Muscle of back (tissue), 13 donors: ENCODE measurements at places on chromosomes 2 and 18. TPM values are rescaled to one million over a fixed set of nuclear protein-coding genes. Genes with fewer than 3 reads are reported as not detected.
A peak's percentile ranks its signal among the peaks of the same experiment; 100 is the strongest.

DNA sequence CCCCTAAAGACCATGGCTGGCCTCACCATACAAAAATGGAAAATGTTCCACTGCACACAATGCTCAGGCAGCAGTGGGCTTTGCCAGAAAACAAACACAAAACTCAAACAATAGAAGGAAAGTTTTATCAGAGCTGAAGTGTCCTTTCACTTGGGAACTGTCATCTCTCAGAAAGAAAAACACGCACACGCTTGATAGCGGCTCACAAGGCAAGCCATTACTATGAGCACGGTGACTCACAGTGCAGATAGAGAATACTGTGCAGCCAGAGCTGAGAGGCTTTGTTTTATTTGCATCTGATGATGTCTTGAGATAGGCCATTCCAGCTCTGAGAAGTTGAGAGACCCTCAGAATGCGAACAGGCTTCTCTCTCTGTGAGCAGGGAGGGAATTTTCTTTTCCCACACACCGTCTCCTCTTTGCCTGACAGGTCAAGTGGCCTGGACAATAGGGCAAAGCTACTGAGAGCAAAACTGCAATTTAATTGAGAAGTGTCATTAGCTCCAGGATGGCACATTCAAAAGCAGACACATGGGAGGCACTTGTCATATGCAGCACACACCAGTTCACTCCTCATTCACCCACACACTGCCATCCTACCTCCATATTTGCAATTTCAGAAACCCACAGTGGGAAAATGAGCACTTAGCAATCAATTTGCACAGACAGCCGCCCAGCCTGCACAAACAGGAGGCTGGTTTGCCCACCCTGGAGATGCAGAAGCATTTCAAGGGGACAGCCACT is 236.6 kb downstream of the SS18 start:
- no peak for DNase-seq

DNA sequence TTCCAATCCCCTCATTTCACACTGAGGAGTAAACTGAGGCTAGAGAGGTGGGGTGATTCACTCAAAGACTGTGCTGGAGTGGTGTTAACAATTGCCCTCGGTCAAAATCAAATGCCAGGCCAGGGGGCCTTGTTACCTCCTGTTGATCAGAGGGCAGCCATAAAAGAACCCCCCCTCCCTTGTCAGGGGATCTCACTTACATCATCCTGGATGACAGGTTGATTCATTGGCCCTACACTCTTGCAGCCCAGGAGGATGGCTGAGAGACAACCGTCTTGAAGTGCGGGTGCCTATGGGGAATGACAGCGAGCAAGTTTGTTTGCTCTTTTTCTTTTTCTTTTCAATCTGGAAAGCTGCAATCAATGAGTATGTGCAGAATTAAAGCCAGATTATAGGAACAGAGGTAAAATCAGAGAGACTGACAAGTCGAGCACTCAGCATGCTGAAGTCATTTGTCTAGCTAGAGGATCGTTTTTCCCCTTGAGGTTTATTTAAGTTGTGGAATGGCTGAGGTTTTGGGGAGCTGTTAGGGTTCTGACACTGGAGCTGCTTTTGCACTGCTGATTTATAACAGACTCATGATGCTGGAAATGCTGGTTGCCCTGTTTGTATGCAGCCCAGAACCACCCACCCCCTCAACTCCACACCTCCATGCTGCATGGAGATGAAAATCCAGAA is 26.4 kb upstream of the NRP2 start:
- DNase-seq: no peak

DNA sequence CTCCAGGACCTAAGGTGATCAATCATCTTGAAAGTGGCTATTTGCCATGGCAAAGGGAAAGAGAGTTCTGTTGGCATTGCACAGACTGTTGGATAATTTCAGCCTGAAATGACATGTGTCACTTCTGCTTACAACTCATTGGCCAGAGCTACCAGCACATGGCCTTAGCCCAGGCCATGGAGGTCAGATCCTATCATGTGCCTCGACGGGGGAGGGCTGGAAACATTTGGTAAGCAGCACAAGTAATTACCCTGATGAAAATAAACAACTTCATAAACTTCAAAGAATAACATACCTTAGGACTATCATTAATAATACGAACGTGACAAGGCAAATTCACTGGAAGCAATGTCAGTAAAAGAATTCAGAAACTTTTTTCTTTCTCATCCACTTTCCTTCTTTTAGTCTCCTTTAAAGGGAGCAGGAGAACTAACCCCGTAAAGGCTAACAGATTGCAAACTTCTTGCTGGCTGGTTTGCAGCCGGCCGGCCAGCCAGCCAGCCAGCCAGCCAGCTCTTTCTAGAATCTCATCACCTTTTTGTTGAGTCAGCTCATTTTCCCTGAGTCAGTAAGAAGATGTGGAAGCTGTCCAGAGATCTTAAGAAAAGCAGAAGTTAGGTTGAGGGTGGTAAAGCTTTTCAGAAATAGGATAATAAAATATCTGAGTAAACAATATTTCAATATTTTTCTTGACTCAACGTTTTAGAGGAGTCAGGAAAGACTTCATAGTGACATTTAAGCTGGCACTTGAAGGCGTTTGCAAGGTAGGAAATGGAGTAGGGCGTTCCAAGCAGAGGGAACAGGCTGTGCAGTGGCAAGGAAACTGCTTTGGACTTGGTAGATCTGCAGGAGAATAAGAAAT is 31.9 kb downstream of the CNRIP1 start:
- no peak for DNase-seq

CCDC74B gene
- 0.79 TPM for polyA plus RNA-seq

DNA sequence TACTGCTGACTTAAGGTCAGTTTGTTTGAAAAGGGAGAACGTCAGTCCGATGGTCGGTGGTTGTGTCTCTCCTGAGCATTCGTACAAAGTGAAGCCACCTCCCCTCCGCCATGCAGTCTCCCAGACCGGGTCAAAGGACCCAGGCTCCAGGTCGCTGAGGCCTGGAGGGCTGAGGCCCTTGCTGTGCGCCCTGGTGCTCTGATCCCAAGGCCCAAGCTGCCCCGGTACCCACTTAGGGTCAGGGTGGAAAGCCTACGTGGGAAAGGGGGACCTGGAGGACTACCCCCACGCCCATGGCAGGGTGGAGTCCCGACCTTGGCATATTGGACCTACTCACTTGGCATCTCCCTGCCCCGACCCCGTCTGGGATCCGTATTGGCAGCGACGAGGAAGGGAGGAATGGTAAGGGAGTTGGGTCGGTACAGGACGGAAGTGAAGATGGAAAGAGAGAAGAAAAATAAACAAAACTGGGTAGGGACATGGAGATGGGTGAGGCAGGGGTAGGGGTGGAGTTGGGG is 8.0 kb upstream of the SIX3 start:
- DNase-seq: no peak

DNA sequence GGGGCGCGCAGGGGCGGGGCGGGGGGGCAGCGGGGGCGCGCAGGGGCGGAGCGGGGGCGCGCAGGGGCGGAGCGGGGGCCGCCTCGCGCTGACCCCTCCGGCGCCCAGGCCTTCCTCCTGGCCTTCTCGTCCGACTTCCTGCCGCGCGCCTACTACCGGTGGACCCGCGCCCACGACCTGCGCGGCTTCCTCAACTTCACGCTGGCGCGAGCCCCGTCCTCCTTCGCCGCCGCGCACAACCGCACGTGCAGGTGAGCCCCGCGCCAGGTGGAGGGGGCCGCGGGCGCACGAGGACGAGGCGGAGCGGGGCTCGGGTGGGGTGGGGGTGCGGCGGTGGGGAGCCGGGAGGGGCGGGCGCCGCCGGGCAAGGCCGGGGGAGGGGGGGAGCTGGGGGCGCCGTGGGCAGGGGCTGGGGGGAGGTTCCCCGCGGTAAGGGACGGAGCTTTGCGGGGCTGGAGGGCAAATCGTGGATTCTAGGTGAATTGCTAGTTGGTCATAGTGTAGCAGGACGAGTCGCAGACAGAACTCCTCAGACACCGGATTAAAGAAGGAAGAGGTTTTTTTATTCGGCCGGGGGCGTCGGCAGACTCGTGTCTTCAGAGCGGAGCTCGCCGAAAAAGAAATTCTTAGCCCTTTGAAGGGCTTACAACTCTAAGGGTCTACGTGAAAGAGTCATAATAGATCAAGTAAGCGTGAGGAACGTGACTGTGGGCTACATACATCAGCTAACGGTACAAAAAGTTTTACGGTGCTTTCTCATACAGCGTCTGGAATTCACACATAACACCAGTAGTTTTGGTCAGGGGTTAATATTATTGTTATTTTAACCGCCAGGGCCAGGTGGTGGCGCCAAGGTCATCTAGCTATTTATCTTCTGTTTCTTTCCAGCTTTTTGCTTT is 29.9 kb downstream of the ANO7 start:
- DNase-seq: peak; percentile 76

DNA sequence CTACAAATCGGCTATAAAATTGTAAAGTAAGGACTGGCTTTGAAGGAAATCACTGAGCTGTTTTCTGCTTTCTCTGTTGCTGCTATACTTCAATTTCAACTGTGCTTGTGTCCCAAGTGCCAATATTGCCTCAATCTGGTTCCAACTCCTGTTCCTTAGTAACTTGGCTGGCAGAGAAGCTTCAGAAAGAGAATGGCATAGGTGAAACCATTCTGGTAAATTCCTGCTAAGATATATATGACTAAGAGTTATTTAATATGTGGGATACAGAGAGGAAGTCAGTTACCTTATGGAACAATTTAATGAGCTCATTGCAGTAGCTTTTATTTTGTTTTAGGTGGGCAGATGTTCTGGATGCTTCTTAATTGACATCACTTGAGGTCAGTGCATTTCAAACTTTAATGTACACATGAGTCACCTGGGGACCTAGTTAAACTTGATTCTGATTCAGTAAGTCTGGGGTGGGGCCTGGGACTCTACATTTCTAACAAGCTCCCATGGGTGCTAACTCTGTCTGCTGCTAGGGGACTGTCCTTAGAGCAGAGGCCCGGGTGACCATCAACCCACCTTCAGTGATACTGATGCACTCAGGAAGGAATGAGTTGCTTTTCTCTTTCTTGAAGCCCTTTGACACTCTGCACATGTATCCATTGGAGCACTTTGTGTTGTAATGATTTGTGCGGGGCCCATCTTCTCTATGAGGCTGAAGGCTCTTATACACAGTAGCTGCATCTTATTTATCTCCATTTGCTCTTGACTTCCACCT is 47.6 kb downstream of the LIPG start:
- no peak for DNase-seq

GRCh38 chr18:68796936-68797690 is 767 bp upstream of the CCDC102B start:
- DNase-seq: peak; percentile 48

GRCh38 chr2:105090091-105090490 is 52.2 kb downstream of the MRPS9 start:
- DNase-seq: no peak

ZSWIM2 gene
- not detected for polyA plus RNA-seq

DNA sequence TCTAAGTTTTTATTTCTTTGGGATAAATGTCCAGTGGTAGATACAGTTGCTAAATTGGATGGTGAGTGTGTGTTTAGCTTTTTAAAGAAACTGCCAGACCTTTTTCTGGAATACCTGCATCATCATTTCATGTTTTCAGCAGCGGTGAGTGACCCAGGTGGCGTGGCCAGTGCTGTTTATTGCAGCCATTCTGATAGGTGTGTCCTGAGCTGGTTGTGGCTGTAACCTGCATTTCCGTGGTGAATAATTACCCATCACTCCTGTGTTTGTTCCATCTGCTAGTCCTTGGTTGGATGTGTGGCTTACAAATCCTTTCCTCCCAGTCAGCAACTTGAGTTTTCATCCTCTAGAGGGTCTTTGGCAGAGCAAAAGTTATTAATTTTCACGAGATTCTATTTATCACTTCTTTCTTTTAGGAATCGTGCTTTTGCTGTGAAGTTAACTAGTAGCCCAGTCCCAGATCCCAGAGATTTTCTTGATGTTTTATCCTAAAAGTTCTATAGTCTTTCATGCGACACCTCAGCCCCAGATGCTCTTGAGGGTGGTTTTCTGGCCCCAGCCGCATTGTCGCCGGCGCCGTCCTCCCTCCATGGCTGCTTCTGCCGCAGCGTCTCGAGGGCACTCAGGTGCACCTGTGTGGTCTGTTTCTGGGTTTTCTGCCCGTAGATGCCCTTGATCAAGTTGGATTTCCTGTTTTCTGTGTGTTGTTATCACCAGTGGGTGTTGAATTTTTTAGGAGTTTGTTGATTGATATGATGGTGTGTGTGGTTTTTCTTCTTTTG is 44.9 kb downstream of the CTDP1 start:
- no peak for DNase-seq

TSPYL6 gene
- not detected for polyA plus RNA-seq

COL5A2 gene
- 373 TPM for polyA plus RNA-seq

TRMT61B gene
- 13.4 TPM for polyA plus RNA-seq

- no peak for DNase-seq
Observed at GRCh38 chr2:48200620-48201293, 294.5 kb upstream of the FBXO11 start.

AGXT gene
- not detected for polyA plus RNA-seq

C2orf80 gene
- polyA plus RNA-seq: not detected

DNA sequence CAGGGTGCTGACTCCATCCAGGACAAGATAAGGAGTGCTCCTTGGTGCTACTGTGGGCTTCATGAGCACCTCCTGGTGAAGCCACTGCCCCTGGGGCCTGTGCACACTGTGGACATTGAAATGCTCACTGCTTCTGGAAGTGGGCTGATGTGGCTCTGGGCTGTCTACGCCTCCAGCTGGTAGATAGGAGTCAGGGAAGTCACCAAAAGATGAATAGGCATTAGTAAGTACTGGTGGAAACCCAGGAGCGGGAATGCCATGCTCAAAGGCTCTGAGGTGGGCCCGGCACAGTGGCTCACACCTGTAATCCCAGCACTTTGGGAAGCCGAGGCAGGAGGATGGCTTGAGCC is 79.2 kb upstream of the MSH2 start:
- DNase-seq: no peak

- no peak for DNase-seq
Observed at GRCh38 chr2:203891474-203891873, 23.9 kb downstream of the CTLA4 start.

GRCh38 chr2:18910843-18911242 is 321.5 kb upstream of the NT5C1B start:
- DNase-seq: no peak

DNA sequence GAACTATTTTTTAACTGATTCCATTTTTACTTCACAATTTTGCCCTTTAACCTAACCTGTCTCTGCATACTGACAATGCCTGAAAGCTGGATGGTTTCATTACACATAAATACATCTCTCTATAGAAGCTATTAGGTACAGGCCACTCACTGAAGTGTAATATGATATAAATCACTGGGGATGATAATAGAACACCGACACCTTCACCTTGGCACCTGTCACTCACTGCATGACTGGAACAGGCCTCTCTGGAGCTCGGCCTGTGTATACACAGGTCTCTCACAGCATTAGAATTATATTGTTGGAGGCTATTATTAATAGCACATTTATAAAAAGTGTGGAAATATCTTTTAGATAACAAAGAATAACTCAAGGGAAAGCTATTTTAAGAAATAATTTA is 138.2 kb downstream of the TMEM131 start:
- no peak for DNase-seq
